ENCODE measurements at places on chromosomes 1 and 21.

GRCh38 chr21:41148798-41149197 is 19.2 kb upstream of the BACE2 start:
- DNase-seq, result no peak

DNA sequence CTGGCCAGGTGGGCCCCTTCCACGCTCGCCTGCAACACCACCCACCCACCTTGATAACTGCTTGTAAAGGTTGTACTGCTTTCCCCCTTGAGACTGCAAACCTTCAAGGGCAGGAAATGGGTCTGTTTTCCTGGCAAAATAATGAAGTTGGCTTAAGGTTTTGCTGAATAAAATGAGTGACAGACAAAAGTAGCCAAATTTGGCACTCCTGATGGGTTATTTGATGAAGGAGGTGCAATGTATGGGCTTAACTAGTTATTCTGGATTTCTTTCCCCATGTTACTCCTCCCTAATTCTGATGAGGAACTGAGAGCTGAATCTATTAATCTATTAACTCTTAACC is 14.6 kb upstream of the HLCS start:
- no peak for DNase-seq

DNA sequence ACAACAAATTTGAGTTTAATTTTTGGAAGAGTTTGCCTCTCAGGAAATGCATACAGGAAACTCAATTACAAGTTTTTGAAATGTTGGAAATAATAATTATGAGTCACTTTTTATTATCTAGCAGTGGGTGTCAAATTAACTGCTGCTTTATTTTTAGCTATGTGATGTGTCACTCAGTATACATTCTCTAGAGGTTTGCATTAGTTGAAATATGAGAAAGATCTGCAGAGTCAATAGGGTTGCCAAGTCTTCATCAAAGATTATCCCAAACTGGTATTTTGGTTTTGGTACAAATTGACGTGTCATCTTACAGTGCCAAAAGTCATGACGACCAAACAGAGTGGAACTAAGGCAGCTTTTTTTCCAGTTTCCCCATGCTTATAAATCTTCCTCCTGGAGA is 54.3 kb upstream of the DIPK1A start:
- DNase-seq, result no peak

- DNase-seq, result no peak
Observed at GRCh38 chr1:1889090-1889750, 1.7 kb downstream of the GNB1 start.

GRCh38 chr1:38134294-38134755 is 87.7 kb upstream of the POU3F1 start:
- DNase-seq, result no peak

GRCh38 chr1:164685266-164686035 is 126.5 kb downstream of the PBX1 start:
- no peak for DNase-seq

- DNase-seq, result no peak
Observed at GRCh38 chr1:224631462-224632115, 15.5 kb downstream of the CNIH3 start.

DNA sequence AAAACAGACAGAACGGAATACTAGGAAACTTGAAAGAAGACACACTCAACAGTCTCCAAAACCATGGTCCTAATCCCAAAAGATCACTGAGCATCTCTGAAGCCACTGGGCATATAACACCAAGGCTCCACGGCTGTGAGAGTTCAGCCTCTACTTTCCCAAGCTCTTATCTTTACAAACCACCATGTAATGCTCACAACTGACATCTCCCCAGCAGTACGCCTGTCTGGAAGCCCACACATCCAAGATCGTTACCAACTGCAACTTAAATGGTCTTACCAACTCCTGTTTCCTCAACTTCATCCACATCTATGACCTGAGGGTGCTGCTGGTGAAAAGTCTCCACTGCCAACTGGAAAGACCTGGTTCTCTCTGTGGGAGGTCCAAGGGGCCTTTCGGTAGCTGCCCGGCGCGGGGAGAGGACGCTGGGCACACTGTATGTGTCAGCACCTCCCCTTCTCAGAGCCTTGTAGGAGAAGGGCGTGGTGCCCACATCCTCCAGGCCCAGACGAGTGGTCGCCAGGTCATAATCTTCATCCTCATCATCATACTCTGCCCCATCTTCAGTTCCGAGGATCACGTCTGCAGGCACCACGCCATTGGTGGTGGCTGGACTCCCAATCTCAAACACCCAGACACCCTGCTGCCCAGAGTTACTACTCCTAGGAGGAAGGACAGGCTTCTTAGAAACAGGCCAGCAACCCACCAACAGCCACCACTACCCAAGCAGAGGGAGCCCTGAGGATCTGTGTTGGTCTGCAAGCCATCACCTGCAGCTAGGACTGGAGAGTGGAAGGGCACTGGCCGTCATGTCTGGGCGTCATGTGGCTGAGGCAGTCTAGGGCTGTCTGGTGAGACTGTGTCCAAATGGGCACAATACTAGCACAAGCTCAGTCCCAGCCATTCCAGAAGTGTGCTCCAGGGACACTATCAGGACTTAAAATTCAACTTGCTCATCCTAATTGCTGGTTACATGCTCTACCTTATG is 23.0 kb downstream of the NID1 start:
- DNase-seq, result no peak

- no peak for DNase-seq
Observed at GRCh38 chr21:43300496-43301408, 126.2 kb downstream of the SIK1 start.

DNA sequence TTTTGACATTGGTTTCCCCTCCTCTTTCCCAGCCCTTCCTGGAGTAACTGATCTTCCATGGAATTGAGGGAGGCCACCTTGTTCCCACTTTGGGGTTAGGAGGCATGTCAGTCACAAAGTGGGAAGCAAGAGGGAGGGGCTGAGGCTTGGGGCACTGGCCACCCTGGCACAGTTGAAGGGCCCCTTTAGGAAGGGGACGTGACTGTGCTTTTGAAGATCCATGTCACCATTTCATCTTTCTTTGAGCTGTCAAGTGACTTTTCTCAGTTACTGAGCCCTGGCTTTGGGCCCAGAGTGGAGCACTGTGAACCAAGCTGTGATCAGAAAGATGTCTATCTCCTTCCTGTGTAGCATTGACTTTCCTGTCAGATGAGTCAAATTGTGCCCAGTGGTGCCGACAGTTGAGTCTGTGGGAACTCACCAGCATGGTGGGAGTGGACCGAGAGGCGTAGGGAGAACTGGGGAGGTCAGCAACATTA is 38.5 kb upstream of the TDRD10 start:
- peak; percentile 23 for DNase-seq

- DNase-seq, result no peak
Observed at GRCh38 chr1:29384496-29385015, 148.2 kb downstream of the PTPRU start.

GRCh38 chr1:25677193-25677773 is 60.7 kb downstream of the MAN1C1 start:
- no peak for DNase-seq

- no peak for DNase-seq
Observed at GRCh38 chr21:35738347-35738961, 321.9 kb downstream of the SETD4 start.

DNA sequence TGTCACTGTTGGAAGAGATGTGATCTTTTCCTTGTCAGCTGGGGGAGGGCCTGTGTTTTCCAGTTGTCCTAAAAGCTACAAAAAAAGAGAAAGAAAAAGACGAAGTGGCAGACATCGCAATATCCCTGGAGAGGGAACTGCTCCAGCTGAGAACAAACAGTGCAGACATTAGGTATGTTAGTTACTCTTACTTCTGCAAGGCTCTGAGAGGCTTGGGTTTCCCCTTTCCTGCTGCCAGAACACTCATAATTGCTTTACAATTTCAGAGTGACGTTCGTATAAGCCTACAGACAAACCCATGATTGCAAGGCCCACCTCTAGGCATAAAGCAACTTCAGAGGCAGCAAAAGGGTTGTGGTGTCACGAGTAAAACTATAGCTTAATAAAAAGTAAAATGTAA is 31.1 kb downstream of the CD160 start:
- no peak for DNase-seq

DNA sequence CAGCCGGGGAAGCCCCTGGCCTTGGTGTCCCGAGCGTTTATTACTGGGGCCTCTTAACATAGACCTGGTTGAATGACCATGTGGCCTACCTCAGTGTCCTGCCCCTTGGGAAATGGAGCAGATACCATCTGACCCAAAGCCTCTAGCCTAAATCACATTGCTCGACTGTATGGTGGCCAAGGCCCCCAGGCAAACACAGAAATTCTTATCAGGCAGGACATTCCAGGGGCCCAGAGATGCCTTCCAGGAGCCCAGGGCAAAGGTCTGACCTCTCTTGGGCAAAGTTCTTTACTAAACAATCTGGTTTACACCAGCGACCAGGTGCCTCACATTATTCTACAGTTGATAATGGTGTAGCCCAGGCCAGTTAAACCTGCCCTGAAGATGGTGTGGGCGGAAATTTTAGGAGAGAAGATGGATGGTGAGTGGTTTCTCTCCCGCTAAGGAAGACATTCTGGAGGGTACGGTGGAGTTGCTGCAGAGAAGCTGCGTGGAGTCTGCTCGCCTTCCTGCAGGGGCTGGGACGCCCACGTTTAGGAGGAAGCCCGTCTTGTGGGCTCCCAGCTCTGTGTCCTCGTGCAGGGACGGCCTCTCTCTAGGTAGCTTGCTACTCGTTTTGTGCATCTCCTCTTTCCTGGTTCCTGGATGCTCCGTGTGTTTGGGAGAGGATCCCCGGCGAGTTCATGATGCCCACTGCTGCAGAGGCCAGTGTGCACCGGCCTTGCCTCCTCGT is 21.2 kb downstream of the AJAP1 start:
- no peak for DNase-seq

DNA sequence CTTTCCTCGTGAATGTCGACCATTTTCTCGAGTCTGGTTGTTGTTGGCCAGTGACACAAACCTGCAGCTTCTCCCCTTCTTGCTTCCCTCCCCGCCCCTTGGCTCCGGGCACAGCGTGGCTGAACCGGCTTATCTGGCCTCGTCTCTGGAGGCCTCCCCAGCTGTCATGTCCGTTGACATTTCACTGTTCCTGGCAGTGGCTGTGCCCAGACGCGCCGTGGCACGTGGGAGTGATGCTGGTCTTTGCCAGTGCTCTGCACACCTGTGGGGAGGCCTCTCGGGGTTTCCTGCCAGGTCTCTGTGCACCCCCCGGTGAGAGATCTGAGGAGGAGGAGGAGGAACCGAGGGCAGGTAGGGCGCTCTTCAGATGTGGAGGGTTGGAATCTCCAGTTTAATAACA is 23.7 kb downstream of the SKI start:
- no peak for DNase-seq

GRCh38 chr1:95371666-95372282 is 137.8 kb downstream of the RWDD3 start:
- DNase-seq, result no peak

GRCh38 chr1:244349581-244350001 is 102.1 kb downstream of the ADSS2 start:
- no peak for DNase-seq

DNA sequence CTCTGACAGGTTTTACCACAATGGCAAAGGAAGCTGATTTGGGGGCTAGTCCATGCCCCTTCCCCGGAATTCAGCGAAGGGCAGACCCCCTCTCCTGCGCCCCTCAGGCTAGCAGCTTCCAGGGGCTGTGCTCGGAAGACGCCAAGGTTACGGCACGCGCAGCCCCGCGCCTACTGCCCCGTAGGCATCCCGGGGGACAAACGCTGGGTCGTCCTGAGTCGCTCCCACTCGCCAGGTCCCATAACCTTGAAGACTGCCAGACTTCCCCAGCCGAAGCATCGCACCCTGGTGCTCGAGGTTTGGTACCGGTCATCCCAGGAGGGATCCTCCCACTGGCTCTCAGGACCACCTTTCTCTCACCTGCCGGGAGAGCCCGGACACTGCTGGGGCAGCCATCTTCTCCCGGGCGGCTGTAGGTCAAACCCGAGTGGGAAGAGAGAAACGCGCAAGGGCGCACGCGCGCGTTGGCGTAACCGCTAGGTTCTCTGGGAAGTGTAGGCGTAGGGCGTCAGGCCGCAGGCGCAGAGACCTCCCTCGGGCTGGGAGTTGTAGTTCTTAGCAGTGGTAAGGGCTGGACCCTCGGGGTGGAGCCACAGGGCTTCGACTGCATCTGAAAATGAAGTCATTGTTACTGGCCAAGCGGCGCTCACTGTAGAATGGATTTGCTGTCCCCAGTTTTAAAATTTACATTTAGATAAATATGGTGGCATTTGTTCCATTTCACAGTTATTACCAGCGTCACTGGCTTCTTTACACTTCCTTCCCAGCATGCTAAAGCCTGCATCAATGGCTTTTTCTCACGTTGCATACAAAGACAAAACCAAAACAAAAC is at the start of gene ATP5PO:
Gene ATP5PO, minus strand, starts transcription at position 437 of the 832 bp plus-strand sequence. Its CDS starts 41 bp downstream, at position 396.
- DNase-seq, result peak; percentile 92

- DNase-seq, result peak; percentile 32
Observed at GRCh38 chr1:40951943-40952743, 27.4 kb upstream of the CTPS1 start.

- no peak for DNase-seq
Observed at GRCh38 chr1:212649020-212649419, 40.5 kb downstream of the ATF3 start.

DNA sequence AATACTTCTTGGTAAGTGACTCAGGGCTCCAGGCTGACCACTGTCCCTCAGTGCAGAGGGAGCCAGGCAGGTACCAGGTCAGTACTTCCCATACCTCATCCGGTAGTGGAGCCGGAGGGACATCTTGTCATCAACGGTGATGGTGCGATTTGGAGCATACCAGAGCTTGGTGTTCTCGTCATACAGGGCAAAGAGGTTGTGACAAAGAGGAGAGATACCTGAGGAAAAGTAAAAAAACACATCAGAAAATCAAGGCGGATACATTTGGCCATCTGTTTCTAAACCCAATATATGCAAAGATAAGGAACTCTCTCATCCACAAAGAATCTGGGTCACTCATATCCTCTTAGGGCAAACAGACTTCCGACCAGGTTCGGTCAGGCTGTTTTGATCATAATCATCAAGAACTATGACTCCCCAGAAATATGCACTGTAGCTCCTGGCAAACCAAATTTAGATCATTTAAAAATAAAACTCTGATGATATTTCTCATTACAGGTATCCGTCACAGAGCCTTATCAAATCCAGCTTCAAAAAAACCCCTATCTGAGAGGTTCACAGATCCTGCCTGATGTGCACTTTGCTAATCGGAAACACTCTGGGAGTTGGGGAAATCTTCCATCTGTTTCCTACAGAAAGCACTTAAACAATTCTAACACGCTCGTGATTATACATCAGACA is 87.3 kb downstream of the JAK1 start:
- no peak for DNase-seq

DNA sequence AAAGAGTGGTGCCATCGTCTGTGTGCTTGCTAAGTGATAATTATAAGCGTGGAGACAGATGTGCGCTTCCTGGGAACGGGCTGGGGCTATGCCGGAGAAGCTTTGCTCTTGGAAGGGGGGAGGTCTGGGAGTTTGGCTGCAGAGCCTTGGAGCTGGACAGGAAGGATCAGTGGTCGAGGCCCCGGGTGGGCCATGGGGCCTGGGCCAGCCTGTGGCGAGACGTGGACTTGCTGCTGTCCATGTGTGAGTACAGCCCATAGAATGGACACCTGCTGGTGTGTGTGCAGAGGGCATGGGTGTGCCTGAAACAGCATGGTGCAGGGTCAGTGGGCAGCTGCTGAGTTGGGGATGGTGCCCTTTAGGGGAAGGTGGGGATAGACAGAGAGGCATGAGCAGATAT is 121.3 kb downstream of the PCBP3 start:
- no peak for DNase-seq
